ENCODE measurements at places on chromosomes 16 and 17.

DNA sequence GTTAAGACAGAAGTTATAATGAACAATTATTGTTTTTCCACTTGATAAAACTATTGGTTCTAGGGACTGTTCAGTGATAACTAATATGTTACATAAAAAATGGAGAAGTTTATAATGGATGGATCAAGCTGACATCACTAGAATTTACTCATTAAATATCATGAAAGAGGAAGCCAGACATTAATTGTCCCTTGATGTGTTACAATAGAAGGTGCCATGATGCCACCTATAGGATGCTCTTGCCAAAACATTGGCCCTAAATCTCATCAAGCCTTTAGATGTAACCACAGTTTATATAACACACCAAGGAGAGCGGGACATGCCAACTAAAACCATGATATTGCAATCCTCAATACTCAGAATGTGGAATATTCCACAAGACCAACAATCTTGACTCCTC, 147.9 kb upstream of the MON1B start:
- DNase-seq = peak; percentile 41

DNA sequence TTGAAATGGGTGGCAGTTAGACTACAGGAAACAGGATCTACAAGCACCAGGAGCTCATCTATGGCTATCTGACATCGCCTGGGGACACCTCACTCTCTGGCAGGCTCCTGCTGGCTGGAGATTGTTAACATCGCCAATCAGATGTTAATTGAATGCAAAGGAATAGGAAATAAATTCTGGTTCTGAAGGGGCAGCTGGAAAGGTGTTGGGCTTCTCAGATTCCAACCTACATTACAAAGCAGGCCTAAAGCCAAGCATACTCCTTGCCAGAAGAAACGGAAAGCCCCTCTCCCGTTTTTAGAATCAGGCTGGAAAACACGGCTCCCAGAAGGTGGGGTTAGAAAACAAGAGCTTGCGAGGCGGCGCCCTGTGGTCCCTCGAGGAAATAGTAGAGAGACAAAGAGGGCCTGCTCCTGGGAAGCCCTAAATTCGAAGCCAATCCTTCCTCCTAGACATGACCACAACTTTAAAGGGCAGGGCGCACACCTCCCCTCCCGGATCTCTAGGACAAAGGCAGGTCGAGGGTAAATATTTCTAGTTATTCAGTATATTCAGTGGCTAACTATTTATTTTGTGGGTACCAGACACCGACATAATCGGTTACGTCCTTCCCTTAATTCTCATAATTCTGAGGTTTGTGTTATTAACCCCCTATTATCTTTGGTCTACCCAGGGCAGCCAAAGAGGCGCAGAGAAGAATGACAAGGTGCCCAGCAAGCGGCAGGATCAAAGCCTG, 763 bp upstream of the TOM1L1 start:
- no peak for DNase-seq

- DNase-seq = no peak
Measured at GRCh38 chr17:56910509-56911235, 3.2 kb downstream of the TRIM25 start.

GRCh38 chr16:4290236-4290830, 17.5 kb upstream of the TFAP4 start:
- DNase-seq = peak; percentile 87

GRCh38 chr17:1649844-1650501, at the start of gene RILP:
RILP (minus strand) TSS chr17:1649866; CDS start chr17:1649804, 62 bp downstream.
- DNase-seq = peak; percentile 59

DNA sequence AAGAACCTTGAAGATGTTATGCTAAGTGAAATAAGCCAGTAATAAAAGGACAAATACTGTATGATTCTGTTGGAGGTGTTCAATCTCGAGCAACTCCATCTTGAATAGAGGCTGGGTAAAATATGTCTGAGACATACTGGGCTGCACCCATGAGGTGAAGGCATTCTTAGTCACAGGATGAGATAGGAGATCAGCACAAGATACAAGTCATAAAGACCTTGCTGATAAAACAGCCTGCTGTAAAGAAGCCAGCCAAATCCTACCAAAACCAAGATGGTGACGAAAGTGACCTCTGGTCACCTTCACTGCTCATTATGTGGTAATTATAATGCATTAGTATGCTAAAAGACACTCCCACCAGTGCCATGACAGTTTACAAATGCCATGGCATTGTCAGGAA, 98.1 kb downstream of the RGS9 start:
- no peak for DNase-seq

DNA sequence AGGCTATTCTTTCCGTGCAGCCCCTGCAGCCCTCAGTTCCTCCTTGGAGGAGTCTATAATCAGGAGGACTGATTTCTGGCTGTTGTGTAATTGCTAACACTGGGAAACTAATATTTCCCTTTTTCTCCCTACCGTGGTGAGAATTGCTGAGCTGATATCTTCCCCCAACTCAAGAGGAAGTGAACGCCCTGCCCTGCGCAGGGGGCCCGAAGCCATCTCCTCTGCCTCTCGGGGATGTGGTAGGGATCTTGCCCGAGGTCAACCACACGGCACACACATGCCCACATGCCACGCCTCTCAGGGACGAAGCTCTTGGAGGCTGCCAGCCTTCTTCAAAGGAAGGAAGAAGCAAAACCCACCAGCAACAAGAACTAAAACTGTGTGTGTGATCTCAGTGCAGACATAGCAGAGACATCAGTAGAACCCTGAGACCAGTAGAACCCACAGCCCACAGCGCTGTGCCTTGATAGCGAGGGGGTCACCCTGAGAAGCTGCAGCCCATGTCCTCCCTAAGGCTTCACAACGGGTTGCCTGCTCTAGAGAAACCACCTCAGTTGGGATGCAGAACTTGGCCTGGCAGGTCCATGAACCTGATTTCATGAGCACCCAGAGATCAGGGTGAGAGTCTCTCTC, 8.9 kb upstream of the ULK2 start:
- DNase-seq = no peak

DNA sequence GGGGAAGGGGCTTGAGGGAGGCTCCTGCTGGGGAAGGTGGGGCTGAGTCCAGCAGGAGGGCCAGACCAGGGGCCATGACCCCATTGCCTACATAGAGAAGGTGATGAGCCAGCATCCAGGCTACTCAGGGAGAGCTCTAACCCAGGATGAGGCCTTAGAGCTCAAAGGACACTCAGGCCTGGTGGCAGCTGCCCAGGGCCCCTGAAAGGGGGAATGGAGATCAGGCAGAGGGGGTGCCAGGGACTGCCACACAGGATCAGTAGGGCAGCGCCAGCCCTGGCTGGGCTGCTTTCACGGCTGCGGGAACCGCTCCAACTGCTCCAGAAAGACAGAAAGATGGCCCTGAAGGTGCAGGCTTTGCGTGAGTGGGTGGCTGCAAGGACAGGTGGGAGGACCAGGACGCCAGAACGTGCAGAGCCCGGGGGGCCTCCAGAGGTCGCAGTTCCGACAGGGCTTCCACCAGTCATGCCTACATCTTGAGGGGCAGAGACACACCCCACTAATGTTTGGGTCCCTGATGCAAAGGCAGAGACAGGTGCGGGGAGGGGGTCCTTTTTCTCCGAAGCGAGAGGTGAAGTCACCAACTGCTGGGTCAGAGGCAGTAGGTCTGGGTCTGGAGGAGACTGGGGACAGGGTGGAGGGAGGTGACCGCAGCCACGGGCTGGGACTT, 882 bp upstream of the ATP6V0C start:
- DNase-seq = no peak

DNA sequence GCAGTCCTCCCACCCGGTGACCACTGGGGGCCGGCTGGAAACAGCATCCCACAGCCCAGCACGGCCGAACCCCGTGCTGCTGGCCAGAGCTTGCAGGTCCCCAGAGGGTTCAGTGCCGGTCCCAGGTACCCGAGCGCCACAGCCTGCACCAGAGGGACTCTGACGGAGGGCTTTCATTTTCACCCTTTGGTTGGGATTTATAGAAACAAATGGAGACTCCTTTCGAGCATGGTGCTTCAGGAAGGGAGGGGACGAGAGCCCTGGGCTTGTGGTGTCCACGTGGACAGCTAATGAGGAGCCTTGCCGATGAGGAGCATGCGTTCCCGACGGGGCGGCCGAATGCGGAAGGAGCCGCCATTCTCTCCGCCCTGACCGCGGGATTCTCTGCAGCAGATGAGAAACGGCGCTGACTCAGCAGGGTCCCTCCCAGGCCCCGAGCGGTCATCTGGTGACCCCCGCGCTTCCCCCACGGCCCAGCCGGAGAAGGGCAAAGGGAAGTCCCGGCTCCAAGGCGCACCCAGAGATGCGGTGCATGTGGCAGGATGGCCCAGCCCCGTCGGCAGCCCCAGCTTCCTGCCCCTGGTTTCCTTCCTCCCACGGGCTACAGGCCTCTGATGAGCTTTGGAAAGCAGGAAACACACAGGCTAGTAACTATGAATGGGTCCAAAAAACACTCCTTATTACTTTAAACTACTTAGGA, 9.8 kb downstream of the SLC38A10 start:
- no peak for DNase-seq

- peak; percentile 81 for DNase-seq
Measured at GRCh38 chr16:51880776-51881175, 666.2 kb downstream of the TOX3 start.

- no peak for DNase-seq
Measured at GRCh38 chr17:79191270-79191934, 116.8 kb downstream of the ENGASE start.

DNA sequence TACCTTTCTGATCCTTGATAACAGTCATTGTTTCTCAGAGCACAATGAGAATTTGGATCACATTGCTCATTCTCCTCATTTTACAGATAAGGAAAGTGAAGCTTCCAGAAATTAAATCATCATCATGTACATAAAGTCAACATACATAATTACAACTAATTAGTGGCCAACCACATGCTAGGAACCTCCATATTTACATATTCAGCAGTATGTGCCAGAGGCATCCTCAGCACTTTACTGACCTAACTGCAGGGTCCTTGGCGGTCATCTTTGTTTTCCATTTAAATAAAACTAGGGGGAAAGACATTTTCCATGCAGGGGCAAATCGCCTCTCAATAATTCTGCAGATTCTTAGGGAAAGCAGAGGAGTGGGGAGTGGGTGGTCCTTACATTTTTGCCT, 752.9 kb downstream of the KCNJ2 start:
- no peak for DNase-seq

DNA sequence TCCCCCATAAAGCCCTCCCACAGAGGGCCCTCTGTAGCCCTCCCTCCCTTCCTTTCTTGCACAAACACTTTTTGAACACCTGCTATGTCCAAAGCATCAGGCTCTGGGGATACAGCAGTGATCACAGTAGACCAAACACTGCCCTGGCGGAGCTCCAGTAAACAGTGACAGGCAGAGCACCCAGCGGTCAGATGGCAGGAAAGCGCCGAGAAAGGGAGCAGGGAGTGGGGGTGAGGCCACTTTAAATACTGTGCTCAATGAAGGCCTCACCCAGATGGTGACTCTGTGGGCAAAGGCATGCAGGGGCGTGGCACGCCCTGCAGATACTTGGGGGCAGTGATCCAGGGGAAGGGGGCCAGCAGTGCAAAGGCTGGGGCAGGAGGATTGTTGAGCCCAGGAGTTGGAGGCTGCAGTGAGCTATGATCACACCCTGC, 7.6 kb downstream of the PRR29 start:
- DNase-seq = no peak

DNA sequence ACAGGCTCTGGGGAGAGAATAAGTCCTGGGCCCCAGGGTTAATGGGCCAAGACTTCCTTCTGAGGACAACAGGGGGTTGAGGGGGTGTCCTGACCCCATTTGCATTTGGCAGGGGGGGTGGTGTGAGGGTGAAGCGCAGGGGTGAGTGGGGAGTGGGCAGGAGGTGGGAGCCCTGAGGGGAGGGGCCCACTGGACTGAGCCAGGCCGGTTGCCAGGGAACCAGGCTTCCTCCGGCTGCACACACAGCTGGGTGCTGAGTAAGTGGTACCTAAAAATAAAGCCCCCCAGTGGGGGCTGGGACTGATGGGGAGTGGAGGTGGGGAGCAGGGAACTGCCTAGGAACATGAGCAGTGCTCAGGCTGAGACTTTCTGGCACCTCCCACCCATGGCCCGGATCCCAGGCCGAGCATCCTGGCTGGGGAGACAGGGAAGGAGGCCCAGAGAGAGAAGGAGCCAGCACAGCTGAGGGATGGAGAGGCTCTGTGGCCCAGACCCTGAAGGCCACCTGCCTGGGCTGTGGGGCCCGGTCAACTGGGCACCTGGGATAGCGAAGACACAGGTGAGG, 7.5 kb upstream of the RASD1 start:
- DNase-seq = no peak

- DNase-seq = no peak
Measured at GRCh38 chr16:71359431-71359830, 908 bp downstream of the CALB2 start.

GRCh38 chr16:57728336-57729181, 7.0 kb upstream of the KATNB1 start:
- no peak for DNase-seq

GRCh38 chr16:84692451-84693214, 7.2 kb upstream of the USP10 start:
- DNase-seq = peak; percentile 30

DNA sequence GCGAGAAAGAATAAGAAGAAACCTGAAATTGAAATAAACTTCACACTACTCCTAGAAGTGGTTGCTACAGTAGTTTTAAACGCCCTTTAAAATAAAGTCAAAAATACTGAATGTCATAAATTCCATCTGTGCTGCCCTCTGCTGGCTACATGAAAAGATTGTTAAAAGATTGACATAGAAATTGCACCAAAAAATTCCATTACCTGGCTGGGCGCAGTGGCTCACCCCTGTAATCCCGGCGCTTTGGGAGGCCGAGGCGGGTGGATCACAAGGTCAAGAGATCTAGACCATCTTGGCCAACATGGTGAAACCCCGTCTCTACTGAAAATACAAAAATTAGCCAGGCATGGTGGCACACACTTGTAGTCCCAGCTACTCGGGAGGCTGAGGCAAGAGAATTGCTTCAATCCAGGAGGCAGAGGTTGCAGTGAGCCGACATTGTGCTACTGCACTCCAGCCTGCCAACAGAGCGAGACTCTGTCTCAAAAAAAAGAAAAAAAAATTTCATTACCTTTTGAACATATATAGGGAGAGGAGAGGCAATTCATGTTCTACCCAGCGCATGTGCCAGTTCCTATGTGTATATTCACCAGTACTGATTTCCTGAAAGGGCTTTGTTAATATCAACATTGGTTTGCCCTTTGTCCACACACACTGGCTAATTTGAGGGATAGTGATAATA, 36.5 kb downstream of the CYTH1 start:
- DNase-seq = peak; percentile 53

- DNase-seq = no peak
Measured at GRCh38 chr17:34406226-34406625, 43.2 kb upstream of the CCL1 start.

- DNase-seq = no peak
Measured at GRCh38 chr17:79176792-79177601, 102.4 kb downstream of the ENGASE start.

DNA sequence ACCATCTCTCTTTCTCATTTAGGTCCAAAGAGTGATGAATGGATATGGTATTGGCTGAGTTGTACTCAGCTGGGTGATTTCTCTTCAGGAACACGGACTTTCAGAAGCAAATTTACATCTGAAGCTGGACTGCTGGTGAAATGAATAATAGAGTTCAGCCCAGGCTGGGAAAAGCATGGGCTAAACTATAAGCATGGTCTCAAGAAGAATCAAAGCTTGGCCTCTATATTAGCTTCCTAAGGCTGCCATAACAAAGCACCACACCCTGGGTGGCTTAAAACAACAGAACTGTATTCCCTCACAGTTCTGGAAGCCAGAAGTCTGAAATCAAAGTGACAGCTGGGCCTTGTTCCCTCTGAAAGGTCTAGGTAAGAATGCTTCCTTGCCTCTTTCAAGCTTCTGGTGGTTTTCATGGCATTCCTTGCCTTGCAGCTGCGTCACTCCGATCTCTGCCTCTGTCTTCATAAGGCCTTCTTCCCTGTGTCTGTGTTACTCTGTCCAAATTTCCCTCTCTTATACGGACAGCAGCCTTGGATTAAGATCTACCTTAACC, 89.8 kb upstream of the CES5A start:
- DNase-seq = no peak

All from epithelial cell of esophagus (primary cell).